ENCODE measurements at places on chromosomes 16 and 17. TPM values are rescaled to one million over a fixed set of nuclear protein-coding genes. Genes with fewer than 3 reads are reported as not detected.

SEZ6L2 gene
- total RNA-seq, result 3.1 TPM

CDH3 gene
- total RNA-seq, result 10.2 TPM

ABCC6 gene
- 5.1 TPM for total RNA-seq

TNFRSF17 gene
- total RNA-seq, result not detected

KRT39 gene
- total RNA-seq, result not detected

ZNF287 gene
- 8.9 TPM for total RNA-seq

CIITA gene
- 51.9 TPM for total RNA-seq

KRT33A gene
- not detected for total RNA-seq

GPRC5C gene
- 62.9 TPM for total RNA-seq

ADGRG3 gene
- total RNA-seq, result 4.6 TPM

MARCHF10 gene
- total RNA-seq, result 2.1 TPM

RAB11FIP3 gene
- 56.0 TPM for total RNA-seq

USP22 gene
- 186 TPM for total RNA-seq

NKIRAS2 gene
- total RNA-seq, result 18.9 TPM

FBXO39 gene
- total RNA-seq, result 0.98 TPM

RNF167 gene
- 76.5 TPM for total RNA-seq

CD300E gene
- 3.8 TPM for total RNA-seq

SYT17 gene
- 8.2 TPM for total RNA-seq

KRTAP9-8 gene
- total RNA-seq, result not detected

TMEM94 gene
- total RNA-seq, result 86.8 TPM

PRM1 gene
- total RNA-seq, result not detected

HOXB6 gene
- 6.3 TPM for total RNA-seq

CCL1 gene
- total RNA-seq, result not detected

LRRC46 gene
- 0.89 TPM for total RNA-seq

KIAA0513 gene
- total RNA-seq, result 12.6 TPM

SLC12A3 gene
- total RNA-seq, result not detected

ABCA9 gene
- total RNA-seq, result 118 TPM

PRR15L gene
- total RNA-seq, result not detected

KCNJ12 gene
- 1.0 TPM for total RNA-seq

TAT gene
- 0.13 TPM for total RNA-seq

CMTM2 gene
- total RNA-seq, result 1.5 TPM

NAGS gene
- total RNA-seq, result 0.58 TPM

KRTAP3-2 gene
- not detected for total RNA-seq

WSB1 gene
- total RNA-seq, result 396 TPM

CDC27 gene
- total RNA-seq, result 129 TPM

TLCD2 gene
- 13.6 TPM for total RNA-seq

KCNG4 gene
- not detected for total RNA-seq

TP53TG3 gene
- not detected for total RNA-seq

GDPD1 gene
- total RNA-seq, result 4.1 TPM

PTX4 gene
- not detected for total RNA-seq

SDR42E2 gene
- not detected for total RNA-seq

NFATC3 gene
- total RNA-seq, result 66.4 TPM

CRYM gene
- total RNA-seq, result 0.53 TPM

CA7 gene
- total RNA-seq, result not detected

KRTAP2-3 gene
- not detected for total RNA-seq

TERB1 gene
- 0.58 TPM for total RNA-seq

TBC1D24 gene
- 15.4 TPM for total RNA-seq

MARVELD3 gene
- total RNA-seq, result 0.36 TPM

CCDC144A gene
- 4.5 TPM for total RNA-seq

PDF gene
- 6.0 TPM for total RNA-seq

PLA2G10 gene
- not detected for total RNA-seq

TBC1D3L gene
- 21.6 TPM for total RNA-seq

Measured in sciatic nerve (tissue), 2 donors.